GM10248 (cell line): ENCODE measurements at places on chromosomes 5 and 9.

GRCh38 chr5:111649516-111649915 lies 107.5 kb downstream of the NREP start:
- no peak for DNase-seq

GRCh38 chr9:21081451-21081850 lies 3.7 kb upstream of the IFNB1 start:
- no peak for DNase-seq

DNA sequence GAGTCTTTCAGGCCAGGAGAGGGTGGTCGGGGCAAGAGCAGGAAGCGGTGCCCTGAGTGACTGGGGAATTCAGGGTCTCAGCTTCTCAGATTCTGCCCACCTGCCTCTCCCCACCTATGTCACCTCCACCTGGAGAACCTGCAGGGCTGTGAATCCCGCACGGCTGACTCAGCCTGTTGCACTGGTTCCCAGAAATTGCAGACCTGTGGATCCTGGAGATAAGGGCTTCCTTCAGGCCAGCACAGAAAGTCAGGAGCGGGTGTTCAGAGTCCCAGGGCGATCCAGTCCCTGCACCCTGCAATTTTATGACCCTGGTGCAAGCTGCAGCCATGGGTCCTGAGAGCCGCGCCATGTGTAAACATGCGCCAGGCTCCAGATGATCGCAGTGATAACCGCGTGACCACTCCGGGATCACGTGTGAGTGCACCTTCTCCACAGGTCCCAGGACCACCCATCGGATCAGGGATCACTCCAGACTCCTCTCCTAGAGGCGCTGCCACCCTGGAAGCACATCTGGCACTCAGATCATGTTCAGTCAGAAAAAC lies 17.8 kb downstream of the IRX4 start:
- no peak for DNase-seq

GRCh38 chr5:14078716-14079115 lies 64.4 kb upstream of the TRIO start:
- no peak for DNase-seq

DNA sequence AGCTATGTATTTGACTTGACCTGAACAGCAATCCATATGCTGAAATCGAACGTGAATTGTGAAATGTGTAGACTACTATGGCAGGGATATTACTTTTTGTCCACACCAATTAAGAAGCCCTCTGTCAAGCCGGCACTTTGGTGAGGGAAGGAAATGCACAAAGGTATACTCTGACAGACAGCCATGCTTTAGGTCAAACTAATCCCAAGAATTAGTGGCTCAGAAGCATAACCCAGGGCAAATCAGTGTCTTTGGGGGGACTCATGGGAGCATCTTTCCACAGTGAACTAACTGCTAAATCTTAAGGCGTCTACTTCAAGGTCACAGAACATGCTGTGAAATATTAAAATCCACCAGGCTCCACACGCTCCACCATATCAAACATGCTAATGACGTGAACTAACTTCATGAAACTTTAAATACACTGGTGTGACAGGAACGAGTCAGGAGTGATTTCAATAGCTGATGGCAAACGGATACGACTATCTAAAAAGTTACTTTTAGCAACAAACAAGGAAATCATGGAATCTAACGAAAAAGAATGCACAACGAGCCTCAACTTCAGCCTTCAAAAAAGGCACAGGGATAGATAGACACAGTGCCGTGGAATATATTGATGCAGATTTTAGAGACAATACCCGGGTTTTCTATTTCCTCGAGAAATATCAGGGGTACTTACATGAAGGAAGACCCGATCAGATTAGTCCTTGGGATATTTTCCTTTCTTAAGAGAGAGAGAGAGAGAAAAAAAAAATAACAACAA lies 527 bp downstream of the MEF2C start:
- DNase-seq: no peak
